Right cardiac atrium (tissue), 5 donors: ENCODE measurements at places on chromosomes 2 and 18. TPM values are rescaled to one million over a fixed set of nuclear protein-coding genes. Genes with fewer than 3 reads are reported as not detected.

GRCh38 chr2:176004934-176005333, 2.9 kb upstream of the LNPK start:
- no peak for DNase-seq

DNA sequence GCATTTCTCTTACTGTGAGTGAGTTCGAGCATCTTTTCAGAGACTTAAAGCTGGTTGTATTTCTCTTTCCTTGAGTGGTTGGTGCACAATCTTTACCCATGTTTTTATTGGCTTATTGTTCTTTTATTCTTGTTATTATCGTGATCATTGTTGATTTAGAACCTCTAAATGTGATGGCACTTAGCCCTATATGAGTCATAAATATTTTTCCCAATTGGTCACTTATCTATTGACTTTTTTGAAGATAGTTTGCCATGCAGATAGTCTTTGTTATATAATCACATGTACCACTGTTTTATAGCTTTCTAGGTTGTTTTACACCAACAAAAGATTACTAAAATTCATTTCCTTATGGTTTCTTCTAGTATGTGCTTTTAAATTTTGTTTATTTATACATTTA, 141.6 kb upstream of the MSH6 start:
- no peak for DNase-seq

The CPO gene
- total RNA-seq: 0.31 TPM

The ZNF385B gene
- total RNA-seq: 95.9 TPM

The FRZB gene
- 7.1 TPM for total RNA-seq

The DSEL gene
- total RNA-seq: 4.4 TPM

The EGR4 gene
- not detected for total RNA-seq

The CASP10 gene
- total RNA-seq: 5.8 TPM

DNA sequence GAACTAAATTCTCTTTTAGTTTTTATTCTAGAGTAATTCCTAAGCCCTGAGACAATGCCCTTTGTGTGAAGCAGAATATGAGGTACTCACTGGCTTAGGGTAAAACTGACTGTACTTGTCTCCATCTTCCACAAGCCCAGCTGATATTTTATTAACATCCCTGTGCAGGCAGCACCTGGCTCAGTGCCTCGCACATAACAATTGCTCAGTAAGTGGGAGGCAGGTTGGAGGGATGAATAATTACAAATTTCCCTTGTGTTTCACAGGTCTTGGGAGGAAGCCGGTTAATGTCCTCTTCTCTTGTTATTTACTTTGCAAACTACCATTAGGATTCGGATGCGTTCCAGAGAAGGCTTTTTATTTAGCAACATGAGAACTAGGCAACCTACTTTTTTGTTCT, 249.8 kb upstream of the FSHR start:
- DNase-seq: no peak

The MPP4 gene
- not detected for total RNA-seq

DNA sequence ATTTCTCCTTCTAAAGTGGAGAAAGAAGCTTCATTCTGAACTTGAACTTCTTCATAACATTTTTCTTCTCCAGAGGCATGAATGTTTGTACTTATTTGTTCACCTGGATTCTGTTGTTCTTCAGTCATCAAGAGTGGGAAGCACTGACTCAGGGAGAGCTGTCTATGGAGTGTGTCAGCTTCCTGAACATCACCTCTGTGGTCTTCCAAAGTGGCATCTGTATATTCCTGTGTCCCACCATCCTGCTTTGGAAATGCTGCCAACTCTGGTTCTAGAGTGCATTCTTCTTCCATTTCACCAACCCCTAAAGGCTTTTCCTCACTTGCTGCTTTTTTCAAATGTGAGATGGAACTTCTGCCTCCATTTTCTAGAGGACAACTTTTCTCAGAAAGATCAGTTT, 59.5 kb downstream of the TTN start:
- DNase-seq: no peak
